Activated naive CD8-positive, alpha-beta T cell treated with anti-CD3 and anti-CD28 coated beads for 36 hours (primary cell): ENCODE measurements at places on chromosomes 16 and 17. TPM values are rescaled to one million over a fixed set of nuclear protein-coding genes. Genes with fewer than 3 reads are reported as not detected.

DNA sequence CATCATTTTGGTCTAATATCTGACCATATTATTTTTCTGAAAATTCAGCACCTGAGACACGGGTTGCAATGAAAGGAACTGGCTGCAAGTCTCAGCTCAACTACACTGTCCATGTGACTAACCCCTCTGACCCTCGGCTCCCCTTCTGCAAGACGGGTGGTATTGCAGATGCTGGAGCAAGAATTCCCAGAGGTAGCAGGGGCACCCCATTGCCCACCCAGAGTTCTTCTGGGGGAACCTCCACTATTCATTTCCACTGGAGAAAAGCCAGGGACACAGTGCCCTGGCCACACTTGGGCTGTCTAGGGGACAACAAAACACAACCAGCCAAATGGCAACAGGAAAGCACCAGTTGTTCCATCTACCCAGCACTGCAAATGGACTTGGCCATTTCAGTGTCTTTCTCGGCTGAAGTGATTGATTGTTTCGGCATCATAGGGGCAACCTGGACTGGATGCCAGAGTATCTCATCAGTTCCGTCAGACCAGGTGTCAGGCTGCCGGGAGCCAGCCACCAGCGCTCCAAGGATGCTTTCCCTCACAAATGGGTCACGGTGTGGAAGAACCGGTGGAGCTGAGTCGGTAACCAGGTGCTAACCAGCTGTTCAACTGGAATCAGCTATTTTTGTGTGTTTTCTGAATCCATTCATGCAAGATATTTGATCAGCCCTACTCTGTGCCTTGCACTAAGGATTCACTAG is 58.1 kb downstream of the C16orf78 start:
- no peak for DNase-seq

DNA sequence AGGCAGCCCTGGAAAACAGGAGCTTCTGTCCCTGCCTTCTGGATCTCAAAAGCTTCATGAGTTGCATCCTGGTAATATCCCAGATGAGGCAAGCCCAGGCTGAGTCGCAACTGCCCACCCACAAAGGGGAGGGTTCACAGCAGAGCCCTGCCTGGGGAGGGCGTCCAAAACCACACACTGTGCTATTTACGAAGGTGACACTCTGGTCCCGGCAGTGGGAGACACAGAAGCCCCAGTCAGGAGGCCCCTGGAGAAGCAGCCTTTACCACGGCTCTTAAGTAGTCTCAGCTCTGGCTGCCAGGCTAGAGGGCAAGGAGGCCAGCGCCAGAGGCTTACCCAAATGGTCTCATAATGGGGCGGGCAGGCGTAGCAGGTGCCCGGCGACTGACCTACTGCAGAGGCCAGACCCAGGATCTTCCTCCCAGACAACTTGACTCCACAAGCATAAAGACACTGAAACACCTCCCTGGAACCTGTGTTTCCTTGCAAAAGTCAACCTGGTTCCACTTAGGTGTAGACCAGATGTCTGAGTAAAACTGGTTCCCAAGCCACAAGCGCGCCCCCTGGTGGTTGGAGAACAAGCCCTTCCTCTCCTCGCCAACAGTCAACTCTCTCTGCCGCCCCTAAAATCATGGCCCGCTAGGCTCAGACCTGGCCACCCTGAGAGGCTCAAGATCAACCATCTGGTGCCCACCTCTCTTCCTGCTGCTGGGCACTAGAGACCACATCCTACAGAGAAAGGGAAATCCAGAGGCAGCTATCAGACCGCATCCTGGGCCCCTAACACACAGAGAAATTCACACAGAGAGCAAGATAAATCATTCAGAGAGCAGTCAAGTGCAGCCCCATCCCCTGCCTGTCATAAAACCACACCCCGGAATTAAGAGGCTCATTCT is 5.2 kb downstream of the AXIN2 start:
- DNase-seq = peak; percentile 84

DNA sequence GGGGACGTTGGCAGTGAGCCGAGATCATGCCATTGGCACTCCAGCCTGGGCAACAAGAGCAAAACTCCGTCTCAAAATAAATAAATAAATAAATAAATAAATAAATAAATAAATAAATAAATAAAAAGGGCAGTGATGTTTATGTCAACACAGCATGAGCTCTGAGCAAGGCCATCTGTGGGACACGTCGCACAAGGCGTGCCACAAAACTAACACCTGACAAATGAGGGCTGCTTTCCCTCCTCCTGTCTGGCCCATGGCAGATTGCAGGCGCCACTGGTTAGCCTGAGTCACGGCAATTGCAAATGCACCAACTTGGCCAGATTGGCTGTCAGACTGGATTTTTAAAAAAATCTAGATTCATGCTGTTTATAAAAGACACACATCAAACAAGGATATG is 25.9 kb upstream of the SPNS3 start:
- DNase-seq = no peak

GRCh38 chr17:28902819-28903545 is at the start of gene DHRS13:
Gene DHRS13, minus strand, starts transcription at chr17:28903079. Its CDS starts 135 bp downstream, at chr17:28902944.
- peak; percentile 99 for DNase-seq

The NMRAL1 gene
- total RNA-seq = 64.4 TPM
